ENCODE measurements at places on chromosomes 7 and 10.

- no peak for DNase-seq
Observed at GRCh38 chr7:53119514-53119941, 84.1 kb downstream of the POM121L12 start.

DNA sequence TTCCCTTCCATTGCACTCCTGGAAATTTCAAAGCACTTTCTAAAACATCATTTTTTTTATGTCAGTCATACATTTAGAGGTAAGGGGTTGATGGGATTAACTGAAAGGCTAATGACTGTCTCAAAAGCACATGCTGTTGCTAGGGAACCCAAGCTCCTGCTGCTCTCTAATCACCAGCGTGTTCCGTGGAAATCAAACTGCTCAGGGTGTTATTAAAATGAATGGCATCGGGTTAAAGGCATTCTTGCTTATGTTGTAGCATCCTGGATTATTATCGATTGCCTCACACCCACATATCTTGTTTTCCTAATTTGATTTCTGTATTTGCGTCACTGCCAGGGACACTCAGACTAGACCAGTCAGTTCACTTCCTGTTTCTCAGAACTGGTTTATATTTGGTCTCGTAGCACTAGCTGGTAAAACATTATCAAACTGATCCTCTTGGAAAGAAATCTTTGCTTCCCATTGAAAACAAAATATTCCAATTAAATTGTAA is 216.5 kb upstream of the MKLN1 start:
- no peak for DNase-seq

GRCh38 chr10:8543361-8544056 is 489.0 kb downstream of the GATA3 start:
- no peak for DNase-seq

DNA sequence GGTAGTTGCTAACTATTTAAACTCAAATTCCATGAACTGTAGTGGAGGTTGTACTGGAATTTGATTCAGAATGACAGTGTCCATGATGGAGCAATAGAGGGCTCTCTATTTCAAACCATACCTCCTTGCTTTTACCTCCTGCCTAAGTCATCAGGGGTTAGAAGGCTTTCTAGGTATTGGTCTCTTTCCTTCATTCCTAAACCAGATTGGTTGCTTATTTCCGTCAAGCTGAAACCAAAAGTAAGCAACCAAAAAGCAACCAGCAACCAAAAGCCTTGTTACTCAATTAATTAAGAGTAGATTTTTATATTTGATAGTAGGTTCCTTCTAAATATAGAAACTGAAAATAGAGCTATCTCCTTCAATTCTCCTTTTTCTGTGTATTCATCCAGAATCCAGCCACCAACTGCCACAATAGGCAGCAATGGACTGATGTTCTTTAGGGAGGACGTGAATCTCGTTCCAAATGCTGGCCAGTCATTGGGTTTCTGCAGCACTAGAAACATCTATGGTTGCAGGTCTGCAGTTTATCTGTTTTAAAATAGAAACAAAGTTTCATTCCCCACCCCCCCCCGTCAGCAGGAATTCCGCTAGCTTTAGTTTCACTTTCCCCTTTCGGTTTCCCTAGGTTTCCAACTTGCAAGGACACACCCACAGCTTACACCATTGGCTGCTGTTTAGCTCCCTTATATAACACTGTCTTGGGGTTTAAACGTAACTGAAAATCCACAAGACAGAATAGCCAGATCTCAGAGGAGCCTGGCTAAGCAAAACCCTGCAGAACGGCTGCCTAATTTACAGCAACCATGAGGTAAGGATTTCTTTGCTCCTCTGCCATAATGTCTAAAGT is at the start of gene IFIT1:
Gene IFIT1 (plus strand): TSS at position 717 of the 850 bp plus-strand sequence. CDS start 90 bp downstream, at position 807.
- peak; percentile 85 for DNase-seq

- no peak for DNase-seq
Observed at GRCh38 chr10:119335671-119336353, 128.4 kb downstream of the GRK5 start.

DNA sequence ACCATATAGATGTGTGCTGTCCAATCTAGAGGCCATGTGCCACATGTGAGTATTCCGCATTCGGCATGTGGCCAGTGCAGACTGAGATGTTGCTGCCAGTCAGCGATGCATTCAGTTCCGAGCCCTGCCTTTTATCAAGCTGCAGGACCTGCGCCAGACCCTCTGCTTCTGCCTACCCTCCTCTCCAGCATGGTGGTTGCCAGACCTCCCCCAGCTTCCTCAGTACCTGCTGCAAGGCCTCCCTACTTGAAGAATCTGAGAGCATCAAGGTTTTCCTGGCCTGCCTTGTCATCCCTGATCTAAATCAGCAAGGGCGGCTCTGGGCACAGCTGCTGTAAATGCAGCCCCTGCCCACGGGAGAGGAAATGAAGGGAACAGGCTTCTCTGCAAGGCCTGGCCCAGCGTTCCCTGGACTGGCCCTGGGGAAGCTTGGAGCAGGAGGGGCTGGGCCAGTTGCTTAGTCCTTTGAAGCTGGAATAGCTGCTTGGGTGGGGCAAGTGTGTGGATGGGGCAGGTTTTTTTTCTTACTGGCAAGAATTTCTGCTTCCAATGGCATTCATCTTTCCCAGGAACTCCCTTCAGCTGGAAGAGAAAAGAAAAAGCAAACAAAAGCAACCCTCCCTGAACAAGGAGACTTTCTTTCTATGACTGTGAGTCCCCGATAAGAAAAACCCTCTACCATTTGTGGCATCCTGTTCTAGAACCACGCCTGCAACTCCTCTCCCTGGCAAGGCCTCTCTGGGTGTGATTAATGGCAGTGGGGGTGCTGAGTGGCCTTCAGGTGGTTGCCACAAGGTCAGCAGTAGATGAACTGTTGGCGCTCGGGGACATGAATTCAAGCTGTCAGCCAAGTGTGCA is 93.0 kb downstream of the NHLRC2 start:
- DNase-seq, result no peak

DNA sequence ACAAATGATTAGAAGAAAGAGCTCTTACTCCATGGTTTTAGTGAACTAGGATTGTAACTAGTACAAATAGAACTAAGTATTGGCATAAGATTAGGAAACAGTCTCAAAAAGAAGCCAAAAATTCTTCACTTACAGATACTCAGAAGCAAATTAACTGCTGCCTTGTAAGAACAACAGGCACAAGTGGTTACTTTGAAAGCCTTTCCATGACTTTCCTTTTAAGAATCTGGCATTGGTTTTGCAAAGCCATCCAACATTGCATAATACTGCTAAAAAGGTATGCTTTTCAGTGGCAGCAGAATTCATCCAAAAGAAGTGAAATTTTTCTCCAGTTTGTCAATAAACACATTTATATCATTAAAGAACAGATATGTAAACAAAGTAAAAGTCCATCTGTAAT is 126.8 kb upstream of the ODAD2 start:
- no peak for DNase-seq

- no peak for DNase-seq
Observed at GRCh38 chr7:127287133-127287532, 34.4 kb upstream of the GRM8 start.

DNA sequence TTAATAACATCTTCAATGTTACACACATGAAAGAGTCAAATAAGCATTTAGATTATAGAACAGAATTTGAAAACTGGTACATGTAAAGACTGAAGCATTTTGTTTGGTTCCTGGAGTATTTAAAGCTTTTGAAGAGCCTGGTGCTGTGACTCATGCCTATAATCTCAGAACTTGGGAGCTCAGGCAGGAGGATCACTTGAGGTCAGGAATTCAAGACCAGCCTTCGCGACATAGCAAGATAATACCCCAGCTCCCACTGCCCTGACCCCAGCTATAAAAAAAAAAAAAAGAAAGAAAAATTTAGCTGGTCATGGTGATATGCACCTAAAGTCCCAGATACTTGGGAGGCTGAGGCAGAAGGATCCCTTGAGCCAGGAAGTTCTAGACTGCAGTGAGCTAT is 87.8 kb downstream of the HDAC9 start:
- DNase-seq, result no peak

DNA sequence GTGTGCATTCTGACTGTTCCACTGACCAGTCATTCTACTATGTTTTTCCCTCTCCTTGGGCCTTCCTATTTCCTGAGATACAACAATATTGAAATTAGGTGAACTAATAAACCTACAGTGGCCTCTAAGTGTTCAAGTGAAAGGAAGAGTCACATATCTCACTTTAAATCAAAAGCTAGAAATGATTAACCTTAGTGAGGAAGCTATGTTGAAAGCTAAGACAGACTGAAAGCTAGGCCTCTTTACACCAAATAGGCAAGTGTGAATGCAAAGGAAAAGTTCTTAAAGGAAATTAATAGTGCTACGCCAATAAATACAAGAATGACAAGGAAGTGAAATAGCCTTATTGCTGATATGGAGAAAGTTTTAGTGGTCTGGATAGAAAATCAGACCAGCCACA is 5.7 kb upstream of the DYNC1I1 start:
- no peak for DNase-seq

DNA sequence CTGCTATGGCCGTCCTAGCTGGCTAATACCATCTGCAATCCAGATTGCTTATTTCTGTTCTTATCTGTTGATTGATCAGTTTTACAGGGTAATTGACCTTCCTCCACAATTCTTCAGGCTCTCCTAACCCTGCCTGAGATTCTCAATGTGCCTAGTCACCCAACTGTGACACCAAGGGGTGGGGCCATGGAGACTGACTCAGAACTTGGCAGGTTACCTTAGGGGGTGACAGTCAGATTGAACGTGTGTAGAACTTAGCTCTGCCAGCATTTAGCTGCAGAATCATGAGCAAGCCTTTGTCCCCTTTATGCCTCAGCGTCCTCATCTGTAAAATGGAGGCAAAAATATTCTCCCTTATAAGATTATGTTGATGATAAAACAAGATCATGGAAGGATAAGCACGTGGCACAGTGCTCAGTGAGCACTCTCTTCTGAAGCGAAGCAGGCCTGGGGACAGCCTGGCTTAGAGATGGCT is 19.1 kb upstream of the LEP start:
- DNase-seq, result no peak

- DNase-seq, result no peak
Observed at GRCh38 chr10:101489355-101489754, 98.7 kb downstream of the POLL start.

DNA sequence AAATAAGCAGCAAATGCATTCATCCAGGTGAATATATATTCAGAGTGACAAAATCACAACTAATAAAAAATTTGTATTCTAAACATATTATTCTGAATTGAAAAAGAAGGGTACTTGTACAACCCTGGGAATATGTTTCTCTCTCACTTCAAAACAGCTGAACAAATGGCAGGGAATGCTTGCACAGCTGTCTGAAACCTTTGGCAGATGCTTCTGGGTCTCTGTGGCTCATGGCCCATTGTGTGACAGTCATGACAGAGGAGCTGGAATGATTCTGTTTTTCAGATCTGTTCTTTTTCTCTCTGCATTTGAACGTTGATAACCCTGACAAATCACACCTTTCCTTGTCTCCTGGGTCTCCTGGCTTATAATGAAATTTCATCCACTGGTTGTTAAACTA is 275.7 kb upstream of the FZD1 start:
- DNase-seq, result no peak

Data from AG04450 (cell line).